ENCODE measurements at places on chromosomes 1 and 21.

DNA sequence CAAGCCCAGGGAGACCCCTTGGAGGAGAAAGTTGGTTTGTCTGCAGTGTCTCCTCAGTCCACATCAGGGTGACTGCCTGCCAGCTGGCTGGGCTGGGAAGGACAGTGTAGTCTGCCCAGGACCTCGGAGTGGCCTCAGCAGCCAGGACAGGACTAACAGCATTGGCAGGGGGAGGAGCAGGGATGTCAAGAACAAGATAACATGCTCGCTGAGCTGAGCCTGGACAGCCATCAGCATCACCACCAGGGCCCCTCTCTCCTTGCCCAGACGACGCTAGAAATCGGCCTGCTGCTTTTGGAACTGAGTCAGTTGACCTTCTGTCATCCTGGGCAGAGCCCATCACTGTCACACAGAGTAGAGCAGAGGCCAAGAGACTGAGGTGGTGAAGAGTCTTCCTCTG is 83.6 kb upstream of the CNTN2 start:
- no peak for DNase-seq

- no peak for DNase-seq
Observed at GRCh38 chr1:64006276-64007051, 197.0 kb upstream of the UBE2U start.

- no peak for DNase-seq
Observed at GRCh38 chr1:216805233-216805632, 82.0 kb upstream of the ESRRG start.

GRCh38 chr21:41783476-41784180 is 16.8 kb upstream of the RIPK4 start:
- peak; percentile 93 for DNase-seq

DNA sequence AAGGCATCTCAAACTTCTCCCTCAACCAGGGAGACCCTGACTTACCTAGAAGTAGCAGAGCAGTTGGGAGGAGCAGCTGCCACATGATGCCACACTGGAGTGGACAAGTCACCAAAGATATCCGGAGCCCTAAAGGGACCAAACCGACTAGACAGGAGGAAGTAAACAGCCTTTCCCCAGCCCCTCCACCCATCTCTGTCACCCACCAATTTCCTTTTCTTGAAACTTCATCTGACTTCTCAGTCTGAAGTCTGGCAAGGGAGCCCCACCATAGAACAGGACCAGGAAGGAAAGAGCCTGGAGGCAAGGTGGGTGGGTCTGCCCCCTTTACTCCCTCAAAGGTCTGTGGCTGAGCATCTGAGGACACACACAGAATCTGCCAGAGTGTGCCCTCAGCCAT is at the start of gene FCGR3A:
FCGR3A (minus strand) TSS at position 167 of the 400 bp plus-strand sequence; CDS start at position 85, 82 bp downstream.
- DNase-seq, result no peak

GRCh38 chr21:31974454-31974985 is 101.7 kb downstream of the HUNK start:
- DNase-seq, result no peak

GRCh38 chr1:207500306-207500705 is 4.3 kb downstream of the CR1 start:
- no peak for DNase-seq

- no peak for DNase-seq
Observed at GRCh38 chr1:204670152-204670927, 15.2 kb downstream of the LRRN2 start.

GRCh38 chr1:101122452-101123166 is 97.0 kb upstream of the DPH5 start:
- DNase-seq, result no peak

GRCh38 chr1:205313563-205314308 is 7.8 kb downstream of the NUAK2 start:
- no peak for DNase-seq

DNA sequence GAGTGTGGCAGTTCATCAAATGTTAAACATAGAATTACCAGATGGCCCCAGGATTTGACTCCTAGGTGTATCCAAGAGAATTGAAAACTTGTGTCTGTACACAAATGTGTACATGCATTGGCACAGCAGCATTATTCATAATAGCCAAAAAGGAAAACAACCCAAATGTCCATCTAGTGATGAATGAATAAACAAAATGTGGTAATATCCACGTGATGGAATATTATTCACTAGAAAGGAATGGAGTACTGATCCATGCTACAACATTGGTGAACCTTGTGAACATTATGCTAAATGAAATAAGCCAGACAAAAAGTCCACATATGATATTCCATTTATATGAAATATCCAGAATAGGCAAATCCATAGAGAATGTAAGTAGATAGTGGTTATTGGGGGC is 77.7 kb downstream of the RAVER2 start:
- DNase-seq, result no peak

DNA sequence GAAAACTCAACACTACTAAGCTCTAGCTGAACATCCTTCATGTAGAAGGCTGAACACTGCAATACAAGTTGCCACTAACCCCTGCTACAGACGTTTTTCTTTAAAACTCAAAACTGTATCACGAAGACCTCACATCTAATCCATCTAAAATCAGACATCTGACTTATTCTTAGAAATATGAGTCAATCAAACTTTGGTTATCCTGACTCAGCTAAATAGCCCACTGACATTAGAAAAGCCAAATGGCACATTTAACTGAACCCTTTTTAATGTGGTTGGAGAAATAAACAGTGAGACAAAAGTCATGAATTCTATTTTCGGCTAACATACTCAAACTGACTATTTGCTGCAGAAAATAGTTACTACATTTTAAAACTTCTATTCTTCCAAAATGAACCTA is 35.6 kb downstream of the WLS start:
- no peak for DNase-seq

GRCh38 chr1:6592441-6592840 is 10.2 kb downstream of the KLHL21 start:
- no peak for DNase-seq

DNA sequence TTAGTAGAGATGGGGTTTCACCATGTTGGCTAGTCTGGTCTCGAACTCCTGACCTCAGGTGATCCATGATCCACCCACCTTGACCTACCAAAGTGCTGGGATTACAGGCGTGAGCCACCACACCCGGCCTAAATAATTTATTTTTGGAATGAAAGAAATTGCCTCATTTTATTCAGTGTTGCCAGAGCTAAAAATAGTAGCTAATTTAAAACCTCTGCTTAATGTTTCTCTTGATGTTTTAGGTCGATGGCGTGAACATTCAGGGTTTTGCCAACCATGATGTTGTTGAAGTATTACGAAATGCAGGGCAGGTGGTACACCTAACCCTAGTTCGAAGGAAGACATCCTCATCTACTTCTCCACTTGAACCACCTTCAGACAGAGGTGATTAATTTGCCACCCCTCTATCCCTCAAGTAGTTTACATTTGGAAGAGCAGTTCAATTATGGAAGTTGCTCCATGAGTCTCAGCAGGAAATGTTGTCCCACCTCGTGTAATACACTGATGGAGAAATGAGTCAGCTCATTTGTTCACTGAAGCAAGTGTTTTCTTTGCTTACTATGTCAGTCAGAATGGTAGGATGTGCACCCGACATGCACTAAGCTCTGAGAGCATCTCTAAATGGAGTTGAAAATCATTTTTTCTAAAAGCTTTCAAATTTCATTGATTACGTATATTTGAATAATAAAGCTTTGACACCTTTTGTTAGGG is 54.9 kb downstream of the PATJ start:
- no peak for DNase-seq

- DNase-seq, result no peak
Observed at GRCh38 chr1:117046781-117047180, 13.3 kb upstream of the TTF2 start.

GRCh38 chr1:56566061-56566744 is 13.2 kb downstream of the PLPP3 start:
- DNase-seq, result no peak

DNA sequence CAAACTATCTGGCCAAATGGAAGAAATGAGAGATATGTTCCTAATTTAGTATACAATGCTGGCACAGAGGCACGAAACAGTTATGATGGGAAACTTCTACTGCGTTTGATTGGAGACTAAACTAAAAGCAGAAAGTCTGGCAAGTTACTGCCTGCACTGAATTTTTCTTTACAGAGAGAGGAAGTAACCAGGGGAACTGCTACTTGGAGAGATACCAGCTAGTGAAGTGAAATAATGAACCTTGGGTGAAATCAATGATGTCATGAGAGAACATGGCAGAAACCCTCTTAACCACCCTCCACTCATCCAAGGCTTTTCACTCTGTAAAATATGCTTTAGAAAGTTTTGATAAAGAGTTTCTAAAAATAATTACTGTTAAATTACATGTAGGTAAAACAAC is 29.3 kb downstream of the NIBAN1 start:
- DNase-seq, result no peak

DNA sequence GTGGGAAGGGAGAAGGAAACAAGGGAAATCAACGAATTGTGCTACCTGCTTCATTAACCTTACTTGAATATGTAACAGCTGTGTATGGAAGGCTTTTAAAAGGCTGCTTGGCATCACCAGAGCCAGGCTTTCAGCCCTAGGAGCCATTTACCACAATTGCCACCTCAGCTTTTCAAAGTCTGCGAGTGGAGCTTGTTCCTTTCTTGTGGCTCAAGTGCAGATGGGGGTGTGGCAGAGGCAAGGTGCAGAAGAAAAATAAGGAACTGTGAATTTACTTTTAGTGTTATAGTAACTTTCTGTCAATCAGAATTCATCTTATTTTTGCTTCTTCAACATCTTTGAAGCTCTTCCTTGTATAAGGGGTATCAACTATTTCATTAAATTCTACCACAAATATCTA is 17.6 kb downstream of the CLCA2 start:
- no peak for DNase-seq

DNA sequence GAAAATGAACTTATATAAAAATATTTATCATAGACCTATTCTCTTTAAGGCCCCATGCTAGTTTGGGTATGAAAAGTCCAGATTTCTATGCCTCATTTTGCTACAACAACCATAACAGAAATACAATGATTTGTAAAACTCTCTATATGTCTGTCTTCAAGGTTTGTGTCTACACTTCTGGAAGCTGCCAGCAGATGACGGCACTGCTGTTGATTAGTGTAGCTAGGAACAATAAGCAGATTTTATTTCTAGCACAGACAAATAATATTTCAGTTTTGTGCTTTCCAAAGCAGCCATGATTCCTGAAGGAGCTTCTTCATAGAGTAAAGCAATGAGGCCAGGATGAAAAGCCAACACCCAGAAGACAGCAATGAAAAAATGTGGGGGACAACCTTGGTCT is 779.6 kb upstream of the ADGRL2 start:
- no peak for DNase-seq

- DNase-seq, result peak; percentile 69
Observed at GRCh38 chr1:54153535-54154439, 987 bp upstream of the CDCP2 start.

DNA sequence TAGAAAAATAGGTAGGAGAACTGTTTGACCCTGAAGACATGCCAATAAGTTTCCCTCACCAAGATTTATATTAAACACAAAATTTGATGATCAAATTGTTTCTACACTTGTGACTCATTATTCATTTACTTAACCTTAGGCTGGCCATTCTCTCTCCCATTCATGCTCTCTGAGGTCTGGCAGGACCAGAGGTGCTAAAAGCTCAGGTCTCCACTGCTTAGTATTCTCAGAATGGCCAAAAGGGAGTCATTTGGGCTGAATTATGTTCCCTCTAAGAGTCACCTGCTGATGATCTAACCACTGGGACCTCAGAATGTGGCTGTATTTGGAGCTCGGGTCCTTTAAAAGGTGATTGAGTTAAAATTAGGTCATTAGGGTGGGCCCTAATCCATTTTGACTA is 47.1 kb upstream of the ATP1B1 start:
- no peak for DNase-seq

GRCh38 chr1:43864111-43865045 is 69.2 kb upstream of the ARTN start:
- no peak for DNase-seq

- DNase-seq, result no peak
Observed at GRCh38 chr1:163874070-163874469, 552.3 kb downstream of the NUF2 start.

GRCh38 chr1:226895644-226896043 is 25.2 kb downstream of the PSEN2 start:
- DNase-seq, result no peak

DNA sequence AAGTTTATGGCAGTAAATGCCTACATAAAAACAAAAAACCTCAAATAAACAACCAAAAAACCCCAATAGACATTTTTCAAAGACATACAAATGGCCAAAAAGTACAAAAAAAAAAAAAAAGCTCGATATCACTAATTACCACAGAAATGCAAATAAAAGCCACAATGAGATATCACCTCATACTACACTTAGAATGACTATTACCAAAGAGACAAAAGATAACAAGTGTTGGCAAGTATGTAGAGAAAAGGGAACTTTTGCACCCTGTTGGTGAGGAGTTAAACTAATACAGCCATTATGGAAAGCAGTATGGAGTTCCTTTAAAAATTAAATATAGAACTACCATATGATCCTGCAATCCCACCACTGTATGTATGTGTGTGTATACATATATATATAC is 21.1 kb downstream of the SLC25A24 start:
- no peak for DNase-seq

GRCh38 chr1:244113532-244114320 is 62.6 kb downstream of the ZBTB18 start:
- no peak for DNase-seq

- no peak for DNase-seq
Observed at GRCh38 chr21:38769191-38769780, 36.4 kb upstream of the ETS2 start.

DNA sequence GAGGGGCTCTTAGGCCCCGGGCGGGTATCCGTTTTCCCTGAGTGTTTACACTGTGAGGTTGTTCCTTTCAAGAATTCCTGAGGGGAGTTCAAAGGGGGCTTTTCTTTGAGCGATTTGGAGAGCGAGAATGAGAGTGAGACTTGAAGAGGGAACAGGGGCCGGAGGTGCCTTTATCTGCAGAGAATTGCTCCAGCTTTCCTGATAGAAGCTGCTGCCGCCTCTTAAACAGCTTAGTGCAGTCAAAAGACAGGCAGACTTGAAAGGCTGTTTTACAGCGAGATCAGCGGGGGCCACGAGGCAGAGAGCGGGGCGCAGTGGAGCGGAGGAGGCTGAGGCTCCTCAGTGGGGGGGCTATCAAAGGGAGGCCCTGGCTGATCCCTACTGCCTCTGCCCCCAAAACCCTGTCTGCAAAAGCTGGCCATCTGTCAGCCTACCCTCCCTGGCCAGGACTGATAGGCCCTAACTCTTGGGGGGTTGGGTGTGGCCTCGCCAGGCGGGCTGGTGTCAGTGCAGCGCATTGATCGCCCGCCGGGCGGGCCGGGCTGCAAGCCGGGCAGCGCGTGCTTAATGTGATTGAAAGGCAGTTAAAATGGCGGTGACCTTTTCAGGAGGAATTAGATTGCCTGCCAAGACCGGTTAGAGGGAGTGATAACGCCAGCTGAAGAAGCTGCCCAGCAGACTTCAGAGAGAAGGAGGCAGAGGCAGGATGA is 36.4 kb downstream of the TMEM53 start:
- DNase-seq, result no peak

GRCh38 chr1:168621356-168621755 is 45.0 kb downstream of the XCL1 start:
- no peak for DNase-seq

GRCh38 chr1:221256773-221257172 is 377.5 kb downstream of the HLX start:
- no peak for DNase-seq

GRCh38 chr1:80656014-80656636 is 1144.6 kb upstream of the ADGRL2 start:
- DNase-seq, result no peak

- DNase-seq, result no peak
Observed at GRCh38 chr1:91406773-91407389, 2.2 kb upstream of the HFM1 start.

GRCh38 chr1:29801561-29801973 is 565.2 kb downstream of the PTPRU start:
- DNase-seq, result no peak

- no peak for DNase-seq
Observed at GRCh38 chr21:38386967-38387366, 111.3 kb downstream of the ERG start.
